ENCODE measurements at places on chromosomes 5 and 9.

DNA sequence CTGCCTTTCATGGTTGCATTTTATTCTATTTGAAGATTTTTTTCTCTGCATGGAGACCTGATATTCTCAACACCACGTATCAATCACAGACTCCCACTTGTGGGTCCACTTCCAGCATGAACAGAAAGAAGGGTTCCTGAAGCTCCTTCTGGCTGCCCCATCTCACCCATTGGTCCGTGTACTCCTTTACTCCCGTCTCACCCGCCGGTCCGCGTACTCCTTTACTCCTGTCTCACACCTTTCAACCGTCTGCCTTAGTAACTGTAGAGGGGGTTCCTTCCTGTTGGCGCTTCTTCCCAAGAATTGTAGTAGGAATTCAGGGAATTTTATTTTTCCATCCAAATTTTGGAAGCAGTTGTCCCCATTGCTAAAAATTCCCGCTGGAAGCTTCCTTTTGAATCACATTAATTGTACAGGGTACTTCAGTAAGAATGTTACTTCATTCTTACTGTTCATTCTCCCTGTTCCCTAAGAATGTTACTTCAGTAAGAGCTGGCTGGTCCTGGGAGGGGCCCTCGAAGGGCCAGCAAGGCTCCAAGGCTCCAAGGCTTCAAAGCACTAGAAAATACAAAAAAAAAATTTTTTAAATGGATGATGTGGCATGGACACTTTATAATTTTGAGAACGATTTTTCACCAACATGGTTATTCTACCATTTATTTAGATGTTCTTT, 3.9 kb upstream of the LPCAT1 start:
- DNase-seq = no peak

GRCh38 chr5:54529565-54529964, 12.0 kb downstream of the SNX18 start:
- no peak for DNase-seq

GRCh38 chr5:89011778-89012711, 129.1 kb upstream of the MEF2C start:
- DNase-seq = no peak

DNA sequence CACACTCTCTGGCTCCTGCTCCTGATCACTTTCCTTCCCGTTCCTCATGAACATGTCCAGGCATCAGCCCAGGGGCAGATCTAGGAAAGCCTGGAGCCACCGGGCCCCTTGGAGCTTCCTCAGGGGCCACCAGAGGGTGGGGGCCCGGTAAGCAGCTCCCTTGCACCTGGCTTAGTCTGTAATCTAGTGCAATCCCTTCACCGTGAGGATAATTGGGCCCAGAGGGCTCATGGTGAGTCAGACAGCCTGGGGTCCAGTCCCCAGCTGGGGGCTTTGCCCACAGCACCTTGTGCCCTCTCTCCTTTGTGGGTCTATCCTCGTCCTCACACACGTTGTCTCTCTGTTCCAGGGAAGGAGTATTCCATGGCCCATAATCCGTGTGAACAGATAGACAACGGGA, 10.4 kb upstream of the ALDH1B1 start:
- DNase-seq = no peak

DNA sequence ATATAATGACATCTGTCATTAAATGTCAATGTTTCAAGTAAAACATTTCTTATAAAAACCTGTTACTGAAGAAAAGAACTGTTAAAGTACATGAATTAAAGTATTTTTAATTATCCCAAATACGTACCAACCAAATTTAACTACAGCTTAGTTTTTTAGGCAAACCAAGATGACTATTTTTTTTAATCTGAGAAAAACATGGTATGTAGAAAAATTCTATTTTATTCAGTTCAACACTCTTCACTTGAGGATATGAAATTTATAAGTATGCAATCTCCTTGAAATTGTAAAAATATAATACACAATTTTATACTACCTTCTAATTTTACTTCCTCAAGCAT, 75.3 kb upstream of the IFNE start:
- no peak for DNase-seq

- no peak for DNase-seq
Observed at GRCh38 chr5:137516251-137516797, 17.2 kb upstream of the SPOCK1 start.

- no peak for DNase-seq
Observed at GRCh38 chr5:108001222-108001621, 330.5 kb upstream of the EFNA5 start.

Data from activated naive CD4-positive, alpha-beta T cell treated with anti-CD3 and anti-CD28 coated beads, Interleukin-2, amount 50 U/mL, for 16 hours (primary cell).